Activated CD4-positive, alpha-beta T cell treated with anti-CD3 and anti-CD28 coated beads, Interleukin-2, amount 50 U/mL, for 1 hour (primary cell): ENCODE measurements at places on chromosomes 3 and 15.

DNA sequence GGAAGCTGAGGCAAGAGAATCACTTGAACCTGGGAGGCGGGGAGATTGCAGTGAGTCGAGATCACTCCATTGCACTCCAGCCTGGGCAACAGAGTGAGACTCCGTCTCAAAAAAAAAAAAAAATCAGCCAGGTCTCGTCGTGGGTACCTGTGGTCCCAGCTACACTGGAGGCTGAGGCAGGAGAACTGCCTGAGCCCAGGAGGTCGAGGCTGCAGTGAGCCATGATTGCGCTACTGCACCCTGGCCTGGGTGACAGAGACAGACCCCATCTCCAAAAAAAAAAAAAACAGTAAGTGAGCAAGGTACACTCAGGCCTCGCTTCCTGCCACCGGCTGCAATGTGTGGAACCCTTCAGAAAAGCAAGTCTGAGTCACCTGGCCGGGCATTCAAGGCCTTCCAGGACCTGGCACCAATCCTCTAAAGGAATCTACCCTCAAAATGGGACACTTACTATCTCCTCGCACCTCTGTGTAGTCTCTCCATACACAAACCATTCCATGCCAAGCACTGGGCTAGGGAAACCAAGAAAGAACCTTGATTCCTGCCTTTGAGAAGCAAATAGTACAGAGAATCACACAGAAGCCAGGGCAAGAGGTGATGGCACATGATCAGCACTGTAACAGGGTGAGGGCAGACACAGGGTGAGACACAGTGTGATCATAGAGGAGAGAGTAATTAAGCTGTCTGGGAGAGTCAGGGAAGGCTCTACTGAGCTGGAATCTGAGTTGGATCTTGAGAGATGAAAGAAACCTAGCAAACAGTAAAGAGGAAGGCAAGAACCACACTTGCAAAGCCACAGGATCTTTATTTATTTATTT is 9.7 kb downstream of the SCAMP2 start:
- DNase-seq, result no peak

GRCh38 chr3:162605651-162606204 is 1109.1 kb downstream of the OTOL1 start:
- DNase-seq, result no peak

- DNase-seq, result no peak
Observed at GRCh38 chr3:72692990-72693389, 155.3 kb downstream of the SHQ1 start.

GRCh38 chr3:48276911-48277641 is 36.2 kb downstream of the ZNF589 start:
- DNase-seq, result no peak

GRCh38 chr15:29651476-29652233 is 170.6 kb downstream of the TJP1 start:
- DNase-seq, result no peak

GRCh38 chr15:41922353-41922752 is 28.5 kb upstream of the SPTBN5 start:
- no peak for DNase-seq

- DNase-seq, result no peak
Observed at GRCh38 chr3:17831366-17831765, 88.9 kb upstream of the TBC1D5 start.

DNA sequence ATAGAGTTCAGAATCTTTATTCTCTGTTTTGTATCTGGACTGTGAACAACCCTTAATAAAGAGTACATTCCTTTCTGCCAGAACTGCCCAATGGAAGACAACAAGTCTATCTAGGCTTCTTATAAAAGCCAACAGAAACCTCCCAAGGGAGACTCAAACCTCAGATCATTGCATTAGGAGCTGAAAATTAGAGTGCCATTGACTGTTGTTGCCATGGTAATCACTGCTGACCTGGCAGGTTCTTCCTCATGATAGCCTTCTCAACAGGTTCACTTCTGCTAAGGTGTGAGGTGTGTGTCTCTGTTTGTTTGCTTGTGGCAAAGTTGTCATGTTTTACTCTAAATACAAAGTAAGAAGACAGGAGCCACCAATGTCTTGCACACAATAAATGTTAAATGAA is 79.2 kb downstream of the TMEM108 start:
- DNase-seq, result no peak

GRCh38 chr15:65371976-65372786 is 5.6 kb downstream of the IGDCC3 start:
- no peak for DNase-seq

GRCh38 chr3:69248436-69248835 is 126.0 kb upstream of the LMOD3 start:
- no peak for DNase-seq

DNA sequence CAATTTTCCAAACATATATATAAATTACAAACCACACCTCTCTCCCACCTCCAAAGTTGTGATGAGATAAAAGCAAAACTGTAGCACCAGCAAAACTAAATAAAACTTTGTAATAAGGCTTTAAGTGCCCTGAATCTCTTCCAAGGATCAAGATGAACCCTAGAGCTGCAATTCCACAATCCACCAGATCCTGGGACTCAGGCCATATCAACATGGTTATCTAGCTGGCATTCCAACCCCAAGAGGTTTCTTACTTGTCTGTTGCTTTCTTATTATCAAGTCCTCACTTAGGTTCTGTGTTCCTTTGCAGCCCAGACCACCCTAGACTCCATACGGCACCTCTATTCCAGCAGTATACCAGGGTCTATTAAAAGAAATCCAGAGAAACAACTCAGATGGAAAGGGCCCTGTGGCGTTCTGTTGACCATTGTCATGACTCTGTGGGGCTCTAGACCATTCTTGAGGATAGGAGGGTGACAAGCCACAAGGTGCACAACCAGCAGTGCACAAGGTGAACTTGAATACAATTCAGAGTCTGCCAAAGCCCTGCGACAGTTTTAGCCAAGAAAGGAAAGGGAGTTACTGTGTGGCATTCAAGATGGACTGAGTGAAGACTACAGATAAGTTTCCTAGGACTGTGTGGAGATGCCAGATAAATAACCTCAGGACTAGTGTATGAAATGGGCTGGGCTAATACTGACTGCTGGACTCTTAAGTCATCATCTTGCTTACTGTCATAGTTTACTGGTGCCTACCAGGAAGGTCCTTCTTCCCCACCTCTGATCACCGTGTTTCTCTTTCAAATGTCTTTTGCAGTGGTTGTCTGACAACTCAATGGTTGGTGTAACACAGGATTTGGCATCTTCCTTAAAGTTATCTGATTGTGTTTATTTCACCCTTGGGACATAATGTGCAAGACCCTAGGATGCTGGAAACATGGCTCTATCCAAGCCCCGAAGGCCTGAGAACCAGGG is 27.2 kb downstream of the ACKR2 start:
- no peak for DNase-seq

- DNase-seq, result no peak
Observed at GRCh38 chr3:61073566-61074165, 177.6 kb downstream of the FHIT start.

- no peak for DNase-seq
Observed at GRCh38 chr3:194971009-194971408, 285.3 kb downstream of the FAM43A start.

DNA sequence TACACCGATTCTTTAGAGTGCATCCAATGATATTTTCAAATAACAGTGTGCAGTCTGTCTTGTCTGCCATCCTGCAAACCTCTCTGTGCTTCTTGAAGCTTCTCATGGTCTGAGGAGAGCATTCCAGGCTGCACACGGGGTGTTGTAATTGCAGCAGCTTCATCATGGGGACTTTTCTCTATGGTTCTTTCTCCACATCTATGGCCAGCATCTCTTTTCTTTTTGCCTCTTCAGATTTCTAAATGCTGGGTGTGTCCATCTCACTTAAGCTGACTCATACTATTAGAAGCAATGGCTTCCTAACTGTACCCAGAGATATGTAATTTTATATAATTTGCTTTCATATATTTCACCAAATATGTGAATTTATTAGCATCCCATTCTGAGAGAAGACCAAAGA is 63.8 kb upstream of the EPHB3 start:
- no peak for DNase-seq

DNA sequence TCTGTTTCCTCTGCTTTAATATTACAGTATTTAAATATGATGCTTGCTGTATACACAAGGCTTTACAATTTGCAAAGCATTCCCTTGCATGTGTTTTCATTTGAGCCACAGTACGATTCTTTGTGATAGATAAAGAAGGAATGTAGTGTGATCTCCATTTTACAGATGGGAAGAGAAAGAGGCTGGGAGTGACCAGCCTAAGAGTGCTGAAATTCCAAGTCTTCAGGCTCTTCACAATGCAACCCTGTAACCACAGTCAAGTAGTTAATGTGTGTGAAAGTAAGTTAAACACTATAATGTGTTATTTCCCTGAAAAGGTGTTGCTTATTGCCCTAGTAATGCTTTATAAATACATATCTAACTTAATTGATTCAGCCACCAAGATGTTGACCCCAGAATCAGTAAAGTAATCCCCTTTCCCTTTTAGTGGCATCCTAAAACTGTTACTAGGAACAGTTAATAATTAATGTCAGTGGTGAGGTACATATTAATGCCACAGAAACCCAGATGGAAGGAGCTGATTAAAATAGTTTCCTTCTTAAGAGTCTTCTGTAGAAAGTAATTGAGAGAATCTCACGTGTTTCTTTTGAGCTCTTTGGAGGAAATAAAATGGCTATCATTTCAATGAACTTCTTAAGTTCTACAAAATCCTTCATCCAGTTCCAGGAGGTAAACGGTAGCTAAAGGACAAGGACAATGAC is 110.4 kb downstream of the IL12A start:
- DNase-seq, result no peak

DNA sequence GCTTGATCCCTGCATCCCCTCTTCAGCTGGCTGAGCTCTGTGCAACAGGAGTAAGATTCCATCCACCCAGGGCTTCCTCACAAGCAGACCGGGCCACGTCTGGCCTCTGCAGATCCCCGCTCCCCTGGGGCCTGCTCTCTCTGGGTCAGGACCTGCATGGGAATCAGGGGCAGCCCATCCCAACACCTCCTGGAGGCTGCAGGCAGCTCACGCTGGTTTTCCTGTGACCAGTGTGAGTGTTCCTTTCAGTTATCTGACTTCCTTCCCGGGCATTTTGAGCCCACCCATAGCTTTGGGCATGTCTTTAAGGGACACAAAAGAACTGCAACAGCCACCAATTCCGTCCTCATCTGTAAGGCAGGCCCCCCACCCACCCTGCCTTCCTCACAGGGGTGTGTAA is 16.3 kb downstream of the NUP210 start:
- no peak for DNase-seq

DNA sequence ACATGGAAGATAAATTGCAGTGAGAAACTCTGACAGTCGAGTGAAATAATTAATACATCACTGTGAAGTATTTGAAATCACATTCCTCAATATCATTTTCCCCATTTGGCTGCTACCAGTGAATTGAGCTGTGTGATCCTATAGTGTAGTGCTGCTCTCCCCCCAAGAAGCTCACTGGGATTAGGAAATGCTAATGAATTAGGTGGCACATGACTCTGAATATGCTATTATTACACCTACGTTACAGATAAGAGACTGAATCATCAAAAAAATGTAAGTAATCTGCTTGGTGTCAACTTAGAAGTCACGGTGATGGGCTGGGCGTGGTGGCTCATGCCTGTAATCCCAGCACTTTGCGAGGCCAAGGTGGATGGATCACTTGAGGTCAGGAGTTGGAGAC is 34.7 kb upstream of the SYNM start:
- no peak for DNase-seq

GRCh38 chr3:132262305-132262704 is 54.9 kb upstream of the ACP3 start:
- no peak for DNase-seq

GRCh38 chr15:59028387-59028955 is 41.0 kb downstream of the RNF111 start:
- DNase-seq, result no peak

DNA sequence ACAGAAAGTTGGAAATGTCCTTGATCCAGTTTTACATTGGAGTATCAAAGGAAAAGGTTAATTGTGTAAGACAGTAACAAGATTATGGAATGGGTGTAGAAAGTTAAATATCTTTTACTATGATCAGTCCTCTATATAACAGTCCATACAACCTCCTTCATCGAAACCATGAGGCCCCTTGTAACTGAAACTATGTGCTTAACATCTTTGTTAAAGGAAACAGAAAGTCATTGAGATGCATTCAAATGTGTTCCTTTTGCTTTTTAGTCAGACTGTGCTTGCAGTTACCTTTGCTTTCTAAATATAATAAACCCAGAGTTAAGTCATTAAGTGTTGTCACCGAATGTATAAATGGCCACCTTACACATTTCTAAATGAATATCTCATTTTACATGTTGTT is 1298.5 kb downstream of the ROBO2 start:
- DNase-seq, result no peak

GRCh38 chr3:121958801-121959200 is 63.2 kb downstream of the ILDR1 start:
- DNase-seq, result no peak

- DNase-seq, result no peak
Observed at GRCh38 chr3:183962807-183963206, 54.9 kb downstream of the ABCC5 start.

GRCh38 chr3:87318617-87319021 is 42.2 kb upstream of the POU1F1 start:
- DNase-seq, result no peak

DNA sequence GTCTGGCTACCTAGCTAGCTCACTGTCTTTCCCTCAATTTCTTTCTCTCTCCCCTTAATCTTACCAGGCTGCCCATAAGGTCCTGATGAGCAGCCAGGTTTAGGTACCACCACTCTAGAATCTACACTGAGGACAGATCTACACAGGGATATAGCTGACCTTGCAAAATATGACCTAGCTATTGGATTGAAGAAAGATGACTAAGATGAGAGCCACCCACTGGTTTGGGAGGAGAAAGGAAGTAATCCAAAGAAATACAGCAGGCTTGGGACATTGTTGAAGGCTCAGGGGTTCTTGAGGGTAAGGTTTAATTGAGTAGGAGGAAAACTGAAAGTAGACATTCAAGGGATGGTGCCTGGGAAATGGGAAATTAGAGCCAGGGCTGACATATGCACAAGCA is 142.0 kb upstream of the TMC3 start:
- no peak for DNase-seq

- DNase-seq, result no peak
Observed at GRCh38 chr15:62824111-62825015, 218.2 kb upstream of the TPM1 start.

GRCh38 chr3:132160198-132160597 is 125.4 kb upstream of the CPNE4 start:
- no peak for DNase-seq

DNA sequence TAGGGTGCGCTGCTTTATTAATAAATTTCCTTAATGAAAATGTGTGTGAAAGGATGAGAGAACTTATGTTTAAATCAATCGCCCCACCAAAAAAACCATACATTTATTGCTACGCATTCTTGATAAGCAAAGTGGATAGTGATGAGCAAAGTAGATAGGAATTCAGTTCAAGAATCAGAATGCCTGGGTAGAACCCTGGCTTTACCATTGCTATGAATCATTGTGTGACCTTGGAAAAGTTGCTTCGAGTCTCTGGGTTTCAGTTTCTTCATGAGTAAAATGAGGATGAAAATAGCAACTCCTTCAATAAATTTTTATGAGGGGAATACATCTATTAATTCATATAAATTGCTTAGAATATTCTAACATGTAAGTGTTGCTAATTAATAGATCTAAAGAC is 2.6 kb upstream of the ALCAM start:
- DNase-seq, result no peak

GRCh38 chr3:114336122-114336697 is 42.4 kb downstream of the TIGIT start:
- DNase-seq, result no peak
